ENCODE measurements at places on chromosomes 6 and 20.
A peak's percentile ranks its signal among the peaks of the same experiment; 100 is the strongest.

GRCh38 chr20:23662276-23662870 lies 24.6 kb upstream of the CST3 start:
- DNase-seq, result no peak

DNA sequence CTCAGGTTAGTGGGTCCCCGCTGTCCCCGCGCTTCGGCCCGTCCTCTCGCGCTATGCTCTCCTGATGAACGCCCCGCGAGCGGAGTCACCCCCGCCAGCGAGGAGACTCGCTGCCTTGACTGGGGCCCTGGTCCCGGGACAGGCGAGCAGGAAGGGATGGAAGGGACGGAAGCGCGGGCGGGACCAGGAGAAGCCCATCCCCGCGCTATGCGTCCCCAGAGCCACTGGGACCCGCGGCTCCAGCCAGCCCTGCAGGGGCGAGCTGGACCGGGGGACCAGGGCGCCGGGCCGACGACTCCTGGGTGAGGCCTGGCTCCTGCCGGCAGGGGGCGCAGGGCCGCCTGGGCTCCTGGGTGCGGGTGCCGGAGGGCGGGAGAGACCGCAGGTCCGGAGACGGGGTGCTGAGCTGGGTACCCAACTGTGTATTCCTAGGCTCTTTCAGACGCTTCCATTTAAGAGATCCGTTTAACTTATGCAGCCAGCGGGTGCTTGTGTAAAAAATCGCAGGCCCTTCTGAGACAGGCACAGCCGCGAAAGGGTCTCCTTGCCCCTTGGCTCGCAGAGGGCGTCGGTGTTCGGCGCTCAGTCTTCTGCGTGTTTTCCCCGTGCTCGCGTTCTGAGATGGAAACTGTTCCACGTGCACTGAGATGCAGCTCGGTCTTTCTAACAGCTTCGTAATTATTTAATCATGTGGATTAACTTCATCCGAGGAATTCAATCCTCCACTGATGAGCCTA lies 580 bp upstream of the SYCP2 start:
- peak; percentile 59 for DNase-seq

GRCh38 chr6:139643986-139644385 lies 269.5 kb upstream of the CITED2 start:
- no peak for DNase-seq

DNA sequence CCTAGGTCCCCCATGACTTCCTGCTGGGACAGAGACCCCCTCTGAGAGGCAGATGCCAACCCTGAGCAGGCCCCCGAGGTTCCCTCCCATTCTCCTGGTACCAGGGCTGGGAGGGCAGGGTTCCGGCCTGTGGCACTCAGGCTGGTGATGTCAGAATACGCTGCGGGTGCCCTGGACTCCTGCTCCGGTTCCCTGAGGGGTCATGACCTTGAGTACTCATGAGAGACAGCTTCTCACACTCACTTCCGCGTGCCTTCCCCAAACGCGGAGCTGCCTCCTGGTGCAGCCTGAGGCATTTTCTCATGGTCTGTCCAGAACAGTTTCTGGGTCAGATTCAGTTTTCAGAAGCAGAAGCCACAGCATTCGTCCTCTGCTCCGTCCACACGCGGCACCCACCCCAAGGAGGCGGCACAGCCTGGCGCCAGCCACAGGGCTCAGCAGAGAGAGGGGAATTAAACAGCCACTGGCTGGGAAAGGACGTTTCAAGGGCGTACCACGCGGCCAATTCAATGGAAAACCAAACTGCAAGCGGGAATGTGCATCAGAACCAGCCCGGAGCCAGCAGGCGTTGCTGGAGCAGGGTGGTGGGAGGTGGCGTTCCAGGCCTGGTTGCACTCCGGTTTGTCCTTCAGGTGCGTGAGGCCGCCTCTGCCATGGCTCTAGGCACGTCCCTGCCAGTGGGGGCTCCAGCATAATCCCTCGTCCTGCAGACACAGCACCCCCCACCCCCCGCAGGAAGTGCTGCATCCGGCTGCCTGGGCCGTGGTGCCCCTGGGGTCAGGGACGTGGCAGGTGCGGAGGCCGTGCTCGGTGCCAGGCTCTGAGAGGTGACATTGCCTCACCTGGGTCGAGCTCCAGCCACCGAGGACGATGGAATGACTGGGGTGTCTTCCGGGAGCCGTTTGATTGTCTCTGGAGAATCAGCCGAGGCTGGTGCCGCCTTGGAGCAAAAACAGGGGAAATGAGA lies 58.3 kb upstream of the BHLHE23 start:
- DNase-seq, result no peak

- DNase-seq, result no peak
Observed at GRCh38 chr20:4113615-4114603, 98.6 kb upstream of the RNF24 start.
